ENCODE measurements at places on chromosomes 16 and 17.

- no peak for DNase-seq
Measured at GRCh38 chr16:67713647-67714273, 5.4 kb downstream of the GFOD2 start.

- DNase-seq: no peak
Measured at GRCh38 chr16:85970738-85971137, 71.8 kb downstream of the IRF8 start.

- DNase-seq: no peak
Measured at GRCh38 chr16:85960486-85961046, 61.6 kb downstream of the IRF8 start.

GRCh38 chr17:2263183-2264066, 40.2 kb downstream of the SMG6 start:
- DNase-seq: peak; percentile 54

DNA sequence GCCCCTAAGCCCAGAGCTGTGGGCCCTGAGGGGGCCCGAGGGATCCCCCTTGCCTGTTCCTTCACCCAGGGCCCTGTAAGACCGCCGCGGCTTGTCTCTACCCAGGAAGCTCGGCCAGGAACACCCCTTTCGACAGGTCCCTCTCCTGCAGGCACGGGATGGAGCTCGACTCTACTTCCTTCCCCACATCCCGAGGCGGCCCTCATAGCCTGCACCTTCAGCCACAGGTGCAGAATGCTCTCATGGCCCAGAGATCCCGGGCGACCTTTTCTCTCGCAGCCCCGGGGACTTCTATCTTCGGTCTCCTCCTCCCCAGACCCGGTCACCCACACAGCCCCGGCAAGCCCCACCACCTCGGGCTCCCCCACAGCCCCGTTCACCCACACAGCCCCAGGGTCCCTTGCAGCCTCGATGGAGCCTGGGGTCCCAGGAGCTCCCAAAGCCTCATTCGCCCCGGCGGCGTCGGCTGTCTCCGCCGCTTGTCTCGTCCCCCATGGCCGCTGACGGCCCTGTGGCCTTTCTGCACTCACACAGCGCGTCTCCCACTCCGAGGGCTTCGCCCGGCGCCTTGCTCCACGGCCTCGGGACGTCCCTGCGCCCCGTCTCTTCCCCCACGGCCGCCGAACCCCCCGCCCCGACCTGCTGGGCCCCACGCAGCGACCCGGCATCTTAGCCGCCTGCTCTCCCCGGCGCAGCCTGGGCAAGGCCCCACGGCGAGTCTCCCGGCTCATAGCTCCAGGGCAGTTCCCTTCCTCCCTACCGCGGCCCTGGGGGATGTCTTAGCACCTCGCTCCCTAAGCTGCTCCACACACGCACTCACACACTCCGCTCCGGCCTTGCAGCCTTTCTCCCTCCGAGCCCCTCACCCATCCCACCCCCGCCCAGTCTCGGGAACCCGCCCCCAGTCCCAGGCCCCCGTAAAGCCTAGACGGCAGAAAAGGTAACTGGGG, 650 bp downstream of the KIAA0753 start:
- no peak for DNase-seq

DNA sequence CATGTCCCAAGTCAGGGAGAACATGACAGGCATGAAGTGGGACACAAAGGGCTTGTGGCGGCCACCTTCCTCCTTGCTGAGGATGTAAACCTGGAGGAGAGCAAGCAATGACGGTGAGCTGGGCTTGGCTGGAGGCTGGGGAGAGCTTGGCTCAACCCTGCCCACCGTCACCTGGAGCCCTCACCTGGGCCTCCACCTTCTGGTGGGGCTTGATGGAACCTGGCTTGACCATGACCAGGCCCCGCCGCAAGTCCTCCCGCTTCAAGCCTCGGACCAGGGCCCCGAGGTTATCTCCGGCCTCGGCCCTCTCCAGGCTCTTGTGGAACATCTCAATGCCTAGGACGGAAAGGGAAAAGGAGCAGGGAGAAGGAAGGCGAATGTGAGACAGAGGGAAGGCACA, 2.4 kb downstream of the TUFM start:
- no peak for DNase-seq

DNA sequence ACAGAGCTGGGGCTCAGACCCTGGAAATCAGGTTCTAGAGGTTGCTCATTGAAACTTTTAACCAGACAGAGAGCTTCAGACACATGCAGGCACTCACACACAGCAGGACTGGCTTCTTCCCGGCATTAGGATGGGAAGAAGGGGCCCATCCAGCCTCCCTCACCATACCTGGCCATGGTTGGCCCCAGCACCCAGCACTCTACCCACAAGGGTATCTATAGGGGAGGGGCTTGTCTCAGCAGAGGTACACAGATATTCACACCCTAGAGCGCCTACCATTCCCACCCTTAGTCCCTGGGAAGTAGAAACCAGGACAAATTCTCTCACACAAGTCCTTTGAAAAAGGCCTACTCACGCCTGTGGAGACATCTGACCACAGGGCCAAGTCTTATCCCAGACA, 20.5 kb upstream of the CCL2 start:
- DNase-seq: no peak

- peak; percentile 24 for DNase-seq
Measured at GRCh38 chr17:8701221-8701620, 43.4 kb downstream of the CCDC42 start.

- no peak for DNase-seq
Measured at GRCh38 chr16:23788685-23789084, 33.9 kb downstream of the CHP2 start.

DNA sequence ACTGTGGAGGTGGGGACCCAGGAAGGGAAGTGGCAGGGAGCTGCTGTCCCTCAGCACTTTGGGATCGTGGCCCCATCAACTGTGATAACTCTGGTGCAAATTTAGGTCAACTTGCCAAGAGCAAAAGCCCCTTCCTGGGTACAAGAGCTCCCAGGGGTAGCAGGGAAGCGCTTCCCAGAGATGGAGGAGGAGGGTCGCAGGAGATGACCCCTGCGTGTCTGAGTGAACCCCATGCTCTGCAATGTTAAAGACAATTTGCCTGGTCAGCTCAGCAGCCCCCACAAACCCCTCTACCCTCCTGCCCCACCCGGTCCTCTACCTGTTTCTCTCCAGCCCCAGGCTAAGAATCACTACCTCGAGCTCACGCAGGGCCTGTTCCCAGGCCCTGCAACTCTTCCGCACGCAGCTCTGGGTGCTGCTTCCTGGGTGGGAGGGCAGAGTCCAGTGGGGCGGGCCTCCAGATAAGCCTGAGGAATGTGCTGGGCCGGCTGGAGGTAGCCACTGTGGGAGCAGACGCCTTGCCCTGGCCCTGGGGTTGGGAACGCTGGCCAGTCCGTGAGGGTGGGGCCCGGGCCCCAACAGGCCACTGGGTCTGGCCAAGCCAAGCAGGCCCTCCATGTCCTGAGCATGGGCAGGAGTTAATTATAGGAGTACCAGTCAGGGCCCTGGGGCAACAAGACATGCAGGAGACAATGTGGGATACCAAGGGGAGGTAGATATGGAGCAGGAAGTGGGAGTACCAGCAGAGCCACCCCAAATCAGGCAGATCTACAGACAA, 6.1 kb downstream of the DOK4 start:
- no peak for DNase-seq

DNA sequence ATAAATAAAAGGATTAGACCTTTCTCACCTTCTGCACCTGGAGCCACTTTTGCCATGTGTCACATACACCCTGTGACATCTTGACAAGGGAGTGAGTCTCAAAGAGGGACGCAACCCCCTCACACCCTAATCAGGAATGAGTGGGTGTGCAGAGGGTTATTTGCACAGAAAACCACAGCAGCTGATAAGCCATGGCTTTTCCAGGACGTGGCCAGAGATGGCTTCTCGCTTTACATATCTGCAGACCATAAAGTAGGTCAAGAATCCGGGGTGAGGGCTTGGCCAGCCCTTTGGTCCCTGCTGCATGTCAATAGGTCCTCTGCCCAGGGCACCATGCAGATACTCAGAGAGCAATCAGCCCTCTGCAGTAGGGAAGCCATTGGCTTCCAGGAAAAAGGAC, 2.4 kb upstream of the CD300LF start:
- DNase-seq: no peak

DNA sequence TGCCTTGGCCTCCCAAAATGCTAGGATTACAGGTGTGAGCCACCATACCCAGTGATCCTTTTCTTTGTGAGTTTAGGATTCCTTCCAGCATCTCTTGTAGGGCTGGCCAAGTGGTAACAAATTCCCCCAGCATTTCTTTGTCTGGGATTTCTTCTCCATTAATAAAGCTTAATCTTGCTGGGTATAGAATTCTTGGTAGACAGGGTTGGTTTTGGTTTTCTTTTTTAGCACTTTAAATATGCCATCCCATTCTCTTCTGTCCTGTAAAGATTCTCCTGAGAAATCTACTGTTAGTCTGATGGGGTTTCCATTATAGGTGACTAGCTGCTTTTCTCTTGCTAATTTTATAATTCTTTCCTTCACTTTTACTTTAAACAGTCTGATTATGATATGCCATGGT, 173.0 kb upstream of the TOM1L1 start:
- no peak for DNase-seq

DNA sequence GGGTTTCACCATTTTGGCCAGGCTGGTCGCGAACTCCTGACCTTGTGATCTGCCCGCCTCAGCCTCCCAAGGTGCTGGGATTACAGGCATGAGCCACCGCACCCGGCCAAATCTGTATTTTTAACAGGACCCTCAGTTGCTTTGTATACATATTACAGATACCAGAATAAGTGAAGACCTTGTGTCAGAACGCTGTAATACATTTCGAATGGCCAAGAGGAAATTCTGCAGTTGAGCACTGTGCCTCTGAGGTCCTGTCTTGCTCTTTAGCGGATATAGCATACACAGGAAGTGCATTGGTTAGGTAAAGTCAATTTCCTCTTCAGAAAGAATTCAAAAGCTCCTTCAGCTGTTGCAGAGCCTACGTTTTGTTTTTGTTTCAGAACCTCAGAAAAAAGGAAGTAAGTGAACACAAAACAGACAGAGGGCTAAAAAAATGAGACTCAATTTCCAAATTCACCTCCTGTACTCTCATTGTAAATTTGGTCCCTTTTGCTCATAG, 15.7 kb downstream of the CRLF3 start:
- DNase-seq: peak; percentile 59

DNA sequence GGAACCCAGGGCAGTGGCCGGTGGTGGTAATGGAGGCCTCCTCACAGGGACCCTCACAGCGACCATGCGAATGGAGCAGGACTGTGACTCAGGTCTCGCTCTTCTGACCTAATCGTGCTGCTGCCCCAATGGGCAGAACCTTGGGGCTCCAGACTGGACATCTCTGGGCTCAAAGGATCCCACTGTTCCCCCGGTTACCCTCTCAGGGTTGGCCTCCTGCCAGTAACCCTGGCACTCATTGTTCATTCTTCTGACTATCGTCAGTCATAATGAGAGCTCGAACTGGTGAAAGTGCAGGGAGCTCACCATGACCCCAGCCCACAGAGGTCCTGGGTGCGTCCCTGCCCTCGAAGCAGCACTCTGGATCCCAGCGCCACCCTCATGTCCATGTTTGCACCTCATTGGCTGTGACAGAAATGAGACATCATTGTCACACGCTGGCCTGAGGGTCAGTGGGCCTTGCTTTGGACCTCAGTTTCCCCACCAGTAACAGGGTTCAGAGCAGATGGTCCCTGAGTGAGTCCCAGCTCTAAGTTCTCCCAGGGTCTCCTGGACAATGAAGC, 4.0 kb upstream of the NPRL3 start:
- no peak for DNase-seq

GRCh38 chr16:86046667-86047270, 147.8 kb downstream of the IRF8 start:
- no peak for DNase-seq
